Tibial artery (tissue), 4 donors: ENCODE measurements at places on chromosomes 6 and 20.

GRCh38 chr6:12869816-12870432, 153.4 kb downstream of the PHACTR1 start:
- DNase-seq: no peak

DNA sequence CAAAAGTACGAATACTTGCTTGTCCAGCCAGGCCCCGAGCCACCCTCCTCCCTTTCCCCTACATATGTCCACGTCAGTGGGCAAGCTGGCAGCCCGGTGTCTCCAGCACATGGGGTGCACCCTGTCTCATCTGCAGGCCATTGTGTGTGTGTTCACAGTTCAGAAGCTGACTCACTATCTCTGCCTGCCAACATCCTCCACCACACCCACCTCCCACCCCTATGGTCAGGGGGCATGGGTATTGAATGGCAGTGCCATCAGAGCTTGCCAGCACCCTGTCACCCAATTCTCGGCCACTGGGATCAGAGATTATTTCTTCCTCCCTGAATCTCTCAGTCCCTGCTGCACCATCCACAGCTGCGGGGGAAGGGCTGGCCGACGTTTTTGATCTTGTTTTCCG, 195.7 kb downstream of the FARS2 start:
- DNase-seq: no peak

- DNase-seq: no peak
Observed at GRCh38 chr20:52972965-52973819, 1.0 kb downstream of the TSHZ2 start.

- DNase-seq: no peak
Observed at GRCh38 chr20:53129563-53129962, 157.4 kb downstream of the TSHZ2 start.

GRCh38 chr6:35058865-35059522, 82.1 kb downstream of the TCP11 start:
- DNase-seq: no peak

DNA sequence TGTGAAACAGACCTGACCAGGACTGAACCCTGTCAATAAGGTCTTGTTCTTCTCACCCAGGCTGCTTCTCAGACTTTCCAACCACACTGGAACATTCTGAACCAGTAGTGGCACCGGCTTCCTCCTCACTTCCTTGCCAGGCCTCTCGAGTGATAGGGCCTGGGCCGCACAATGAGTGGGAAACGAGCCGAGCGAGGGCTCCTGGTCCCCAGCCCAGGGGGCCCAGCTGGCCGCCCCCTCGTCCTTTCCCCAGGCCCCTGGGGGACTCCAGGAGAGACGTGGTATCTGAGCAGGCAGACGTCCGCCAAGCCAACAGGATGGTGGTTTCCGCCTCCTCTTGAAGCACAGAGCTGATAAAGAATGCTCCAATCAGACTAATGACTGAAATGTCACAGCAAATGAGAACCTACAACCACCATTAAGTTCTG, 117.9 kb downstream of the GMDS start:
- peak; percentile 82 for DNase-seq

GRCh38 chr20:19809505-19809904, 51.4 kb downstream of the RIN2 start:
- DNase-seq: no peak

GRCh38 chr6:13190376-13190775, 138.0 kb downstream of the TBC1D7 start:
- DNase-seq: no peak

DNA sequence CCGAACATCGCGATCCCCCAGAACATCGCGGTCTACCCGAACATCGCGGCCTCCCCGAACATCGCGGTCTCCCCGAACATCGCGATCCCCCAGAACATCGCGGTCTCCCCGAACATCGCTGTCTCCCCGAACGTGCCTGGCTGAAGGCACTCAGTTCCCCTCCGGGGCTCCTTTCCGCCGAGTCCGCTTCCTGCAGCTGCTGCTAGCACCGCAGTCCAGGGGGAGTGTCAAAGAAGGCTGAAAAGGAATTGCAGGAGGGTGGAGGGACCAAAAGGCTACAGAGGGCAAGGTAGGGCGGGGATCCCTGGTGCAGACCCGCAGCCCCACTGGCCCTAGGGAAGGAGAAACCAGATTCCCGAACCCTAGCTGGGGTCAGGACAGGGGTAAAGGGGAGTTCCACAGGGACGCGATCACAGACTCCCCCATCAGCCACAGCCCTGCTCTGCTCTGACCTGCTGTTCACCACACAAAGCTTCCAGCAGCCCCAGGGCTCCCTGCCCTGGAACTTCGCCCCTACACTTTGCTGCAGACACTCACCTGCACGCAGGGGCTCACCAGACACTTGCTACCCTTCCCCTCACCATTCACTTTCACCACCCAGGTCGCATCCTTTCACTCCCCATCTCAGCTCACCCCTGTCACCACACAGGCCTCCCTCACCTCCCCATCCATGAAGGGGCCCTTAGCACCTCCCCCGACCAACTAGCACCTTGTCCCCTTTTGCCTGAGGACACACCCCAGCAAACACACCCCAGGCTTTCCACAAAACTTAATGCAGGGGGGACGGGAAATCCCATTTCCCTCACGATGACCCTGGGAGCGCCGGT, 1.7 kb downstream of the ULBP1 start:
- no peak for DNase-seq

DNA sequence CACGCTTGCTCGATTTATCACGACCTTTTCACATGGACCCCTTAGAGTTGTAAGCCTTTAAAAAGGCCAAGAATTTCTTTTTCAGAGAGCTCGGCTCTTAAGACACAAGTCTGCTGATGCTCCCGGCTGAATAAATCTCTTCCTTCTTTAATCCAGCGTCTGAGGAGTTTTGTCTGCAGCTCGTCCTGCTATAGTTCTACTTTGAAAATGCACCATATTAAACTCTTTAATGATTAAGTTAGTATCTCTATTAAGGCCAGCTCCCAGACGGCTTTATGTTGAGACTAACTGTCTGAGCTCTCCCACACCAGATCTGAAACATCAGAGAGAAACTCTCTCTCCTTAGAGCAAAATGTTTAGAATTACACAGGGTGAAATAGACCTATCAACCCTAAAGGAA, 18.0 kb upstream of the GSTA3 start:
- DNase-seq: no peak

- DNase-seq: no peak
Observed at GRCh38 chr6:154071236-154071635, 32.2 kb downstream of the OPRM1 start.

GRCh38 chr6:80622641-80623040, 516.2 kb downstream of the BCKDHB start:
- no peak for DNase-seq

DNA sequence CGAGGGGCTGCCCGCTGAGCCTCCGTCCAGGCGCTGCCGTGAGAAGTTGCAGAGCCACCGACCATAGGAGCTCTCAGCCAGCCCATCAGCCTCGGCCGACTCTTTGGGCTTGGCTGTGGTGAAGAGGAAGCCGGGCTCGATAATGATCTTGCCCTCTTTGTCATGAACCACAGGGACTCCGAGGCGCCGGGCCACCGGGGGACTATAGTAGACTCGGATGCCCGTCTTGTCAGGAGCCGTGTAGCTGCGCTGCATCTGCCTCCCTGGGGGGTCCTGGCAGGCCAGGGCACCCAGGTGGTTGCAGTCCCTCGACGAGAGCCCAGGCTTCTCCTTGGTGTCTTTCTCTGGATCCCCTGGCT, 20.5 kb upstream of the DSN1 start:
- no peak for DNase-seq

GRCh38 chr6:89895276-89895874, 1.1 kb downstream of the GJA10 start:
- DNase-seq: no peak

DNA sequence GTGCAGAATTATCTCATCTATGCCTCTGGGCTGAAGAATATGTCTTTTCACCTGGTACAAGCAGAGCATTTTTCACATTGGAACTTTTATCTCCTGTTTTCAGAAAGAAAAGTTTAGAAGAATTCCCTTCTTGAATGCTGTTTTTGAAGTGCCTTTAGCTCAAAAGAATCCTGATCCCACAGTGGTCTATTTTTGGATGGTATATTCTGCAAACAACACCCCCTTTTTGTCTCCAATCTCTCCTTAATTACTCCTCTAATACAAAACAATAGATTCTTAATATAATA, 57.7 kb upstream of the HFE start:
- no peak for DNase-seq

DNA sequence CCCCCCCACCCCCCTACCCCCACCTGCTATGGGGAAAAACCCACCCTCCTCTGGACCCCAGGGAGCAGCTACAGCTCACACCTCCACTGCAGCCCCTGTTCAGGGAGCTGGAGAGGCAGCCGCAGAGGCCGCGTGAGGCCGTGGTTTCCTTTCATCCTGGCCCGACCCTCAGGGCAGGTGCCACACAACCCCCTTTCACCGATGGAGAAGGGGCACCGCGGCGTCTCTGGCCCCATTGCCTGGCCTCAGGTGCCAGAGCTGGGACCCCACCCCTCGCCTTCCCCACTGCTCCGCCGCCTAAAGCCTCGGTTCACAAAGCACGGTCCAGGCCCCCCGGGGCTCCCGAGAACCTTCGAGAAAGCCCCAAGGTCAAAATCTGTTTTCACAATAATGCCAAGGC, 11.8 kb upstream of the KCNQ2 start:
- no peak for DNase-seq

- no peak for DNase-seq
Observed at GRCh38 chr20:10020937-10021336, 13.8 kb upstream of the ANKEF1 start.

DNA sequence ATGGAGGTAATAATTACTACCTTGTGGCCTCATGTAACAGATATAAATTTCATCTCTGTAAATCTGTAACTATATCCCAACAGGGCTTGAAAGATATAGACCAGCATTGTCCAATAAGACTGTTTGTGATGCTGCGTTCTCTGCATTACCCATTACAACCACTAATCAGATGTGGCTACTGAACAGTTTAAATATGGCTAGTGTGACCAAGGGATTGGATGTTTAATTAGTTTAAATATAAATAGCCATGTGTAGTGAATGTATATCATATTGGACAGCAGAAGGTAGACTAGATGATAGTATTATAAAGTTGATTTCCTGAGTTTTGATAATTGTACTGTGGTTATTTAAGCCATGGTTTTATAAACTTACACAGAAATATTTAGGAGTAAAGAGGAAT, 27.8 kb upstream of the JAG1 start:
- no peak for DNase-seq

DNA sequence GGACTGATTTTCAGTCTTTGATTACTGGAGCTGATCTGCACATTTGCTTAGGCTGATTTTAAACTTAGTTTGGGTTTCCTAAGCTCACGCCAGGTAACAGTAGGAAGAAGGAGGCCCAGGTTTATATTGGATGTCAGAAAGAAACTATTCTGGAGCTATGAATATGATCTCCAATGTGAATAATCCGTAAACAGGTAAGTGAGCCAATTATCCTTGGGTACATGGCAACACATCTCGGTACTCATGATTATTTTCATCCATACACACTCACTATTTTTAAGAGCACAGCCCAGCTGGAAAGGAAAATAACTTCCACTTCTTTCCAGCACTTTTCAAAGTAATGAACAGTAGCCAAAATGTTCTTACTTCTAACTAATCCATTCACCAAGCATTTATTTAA, 7.0 kb downstream of the ATXN1 start:
- no peak for DNase-seq

DNA sequence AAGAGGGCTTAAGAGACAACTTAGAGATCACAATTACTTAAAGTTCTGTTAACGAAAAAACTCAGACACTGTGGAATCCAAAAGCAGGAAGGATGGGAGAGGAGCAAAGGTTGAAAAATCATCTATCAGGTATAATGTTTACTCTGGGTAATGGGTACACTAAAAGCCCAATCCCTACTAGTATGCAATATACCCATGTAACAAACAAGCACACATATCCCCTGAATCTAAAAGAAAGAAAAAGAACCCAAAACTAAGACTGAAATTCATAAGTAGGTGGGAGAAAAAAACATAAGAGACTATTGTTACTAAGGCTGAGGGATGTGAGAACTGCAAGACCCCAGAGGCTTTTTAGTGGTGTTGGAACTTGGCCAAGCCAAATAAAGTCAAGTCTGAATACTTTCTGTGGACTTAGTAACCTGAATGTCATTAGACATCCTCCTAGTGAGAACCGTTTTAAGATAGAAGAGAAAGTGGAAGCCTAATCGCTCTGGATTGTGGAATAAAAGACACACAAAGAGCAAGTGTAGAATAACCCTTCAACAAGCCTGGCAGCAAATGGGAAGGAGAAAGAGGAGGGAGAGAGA, 189.4 kb upstream of the RNF217 start:
- no peak for DNase-seq

GRCh38 chr20:59802471-59803221, 130.8 kb downstream of the SYCP2 start:
- DNase-seq: no peak

DNA sequence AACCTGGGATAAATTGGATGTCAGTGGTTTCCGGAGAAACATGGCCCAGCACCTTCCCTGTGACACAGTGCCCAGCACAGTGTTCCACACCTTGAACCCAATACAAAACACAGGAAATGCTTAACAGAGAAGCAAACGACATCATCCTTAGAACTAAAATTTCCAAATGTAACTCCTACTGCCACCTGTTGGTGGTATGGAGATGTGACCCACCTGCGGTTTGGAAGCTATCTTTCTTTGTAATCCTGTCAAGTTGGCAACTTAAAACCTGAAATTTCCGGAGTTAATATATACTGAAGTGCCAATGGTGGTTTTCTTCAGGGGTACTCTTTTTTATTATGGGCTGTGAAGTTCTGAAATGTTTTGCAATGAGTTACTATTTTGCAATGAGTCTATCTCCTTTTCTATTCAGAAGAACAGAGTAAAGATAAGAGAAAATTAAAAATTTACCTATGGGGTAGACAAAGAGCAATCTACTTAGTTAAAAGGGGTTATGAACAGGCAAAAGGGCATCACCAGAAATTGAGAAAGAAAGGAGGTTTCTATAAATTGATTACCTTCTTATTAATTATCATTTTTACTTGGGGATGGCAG, 658.8 kb downstream of the PTPRT start:
- DNase-seq: no peak
